ENCODE measurements at places on chromosomes 13 and 19. TPM values are rescaled to one million over a fixed set of nuclear protein-coding genes. Genes with fewer than 3 reads are reported as not detected.

GRCh38 chr13:99896369-99897075, 75.0 kb downstream of the ZIC5 start:
- peaks cover 36% of the 10 kb centered on the region for H3K27me3 ChIP-seq
- no peaks in the 10 kb centered on the region for H3K36me3 ChIP-seq
- no peak for DNase-seq

ZNF761 gene
- 5.9 TPM for polyA plus RNA-seq

DNA sequence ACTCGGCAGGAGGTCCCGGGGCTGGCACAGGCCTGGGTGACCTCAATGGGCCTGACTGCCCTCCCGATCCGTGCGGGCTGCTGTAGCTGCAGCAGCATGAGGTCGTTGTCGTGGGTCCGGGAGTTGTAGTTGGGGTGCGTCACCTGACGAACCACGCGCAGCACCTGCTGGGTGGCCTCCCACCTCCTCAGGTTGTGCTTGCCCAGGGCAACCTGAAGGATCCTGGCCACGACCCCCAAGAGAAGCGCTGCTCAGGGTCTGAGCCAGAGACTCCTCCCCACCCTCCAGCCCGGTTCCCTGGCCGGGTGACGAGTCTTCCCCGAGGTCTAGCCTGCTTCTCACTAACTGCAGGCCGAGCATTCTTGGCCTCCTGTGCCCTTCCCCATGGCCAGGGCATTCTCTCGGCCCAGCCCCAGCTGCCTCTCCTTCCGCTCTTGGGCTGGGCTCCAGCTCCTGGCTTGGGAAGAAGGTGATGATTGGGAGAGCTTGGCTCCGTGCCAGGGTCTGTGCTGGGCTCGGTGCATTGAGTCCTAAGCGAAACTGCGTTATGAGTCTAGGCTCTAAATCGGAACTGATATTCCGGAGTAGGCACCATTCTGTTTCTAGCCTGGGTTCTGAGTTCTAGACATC, 3.1 kb downstream of the KLK14 start:
- no peak overlapping the region for H3K4me3 ChIP-seq
- no peaks in the 10 kb centered on the region for H3K36me3 ChIP-seq
- DNase-seq, result no peak

DNA sequence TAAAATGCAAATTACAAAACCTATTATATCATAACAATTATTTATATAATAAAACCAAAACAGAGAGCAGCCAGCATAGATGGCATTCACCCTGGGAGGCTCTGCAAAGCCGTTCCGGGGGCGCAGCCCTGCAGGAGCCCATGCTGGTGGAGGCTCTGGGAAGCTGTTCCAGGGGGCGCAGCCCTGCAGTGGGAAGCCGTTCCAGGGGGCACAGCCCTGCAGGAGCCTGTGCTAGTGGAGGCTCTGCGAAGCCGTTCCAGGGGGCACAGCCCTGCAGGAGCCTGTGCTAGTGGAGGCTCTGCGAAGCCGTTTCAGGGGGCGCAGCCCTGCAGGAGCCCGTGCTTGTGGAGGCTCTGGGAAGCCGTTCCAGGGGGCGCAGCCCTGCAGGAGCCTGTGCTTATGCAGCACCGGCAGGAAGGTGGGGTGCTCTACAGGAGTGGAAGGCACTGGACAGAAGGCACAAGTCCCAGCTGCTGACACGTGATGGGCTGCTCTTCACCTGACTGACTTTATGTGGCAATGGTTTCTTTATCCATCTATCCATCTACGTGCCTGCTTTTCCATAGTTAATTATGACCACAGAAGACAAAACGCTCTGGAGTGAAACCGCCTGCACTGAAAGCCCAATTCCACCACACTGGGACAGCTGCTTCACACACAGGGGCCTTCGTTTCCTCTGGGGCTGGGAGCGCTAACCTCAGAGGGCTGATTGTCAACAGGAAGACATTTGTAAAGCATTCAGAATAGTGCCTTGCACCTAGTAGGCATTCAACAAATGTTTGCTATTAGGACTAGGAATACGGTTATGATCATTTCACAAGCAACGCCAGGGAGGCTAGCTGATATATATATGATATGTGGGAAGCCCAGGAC, 23.7 kb downstream of the PCID2 start:
- no peak for DNase-seq
- peaks cover 70% of the 10 kb centered on the region for H3K36me3 ChIP-seq
- no peaks in the 10 kb centered on the region for H3K27me3 ChIP-seq

DNA sequence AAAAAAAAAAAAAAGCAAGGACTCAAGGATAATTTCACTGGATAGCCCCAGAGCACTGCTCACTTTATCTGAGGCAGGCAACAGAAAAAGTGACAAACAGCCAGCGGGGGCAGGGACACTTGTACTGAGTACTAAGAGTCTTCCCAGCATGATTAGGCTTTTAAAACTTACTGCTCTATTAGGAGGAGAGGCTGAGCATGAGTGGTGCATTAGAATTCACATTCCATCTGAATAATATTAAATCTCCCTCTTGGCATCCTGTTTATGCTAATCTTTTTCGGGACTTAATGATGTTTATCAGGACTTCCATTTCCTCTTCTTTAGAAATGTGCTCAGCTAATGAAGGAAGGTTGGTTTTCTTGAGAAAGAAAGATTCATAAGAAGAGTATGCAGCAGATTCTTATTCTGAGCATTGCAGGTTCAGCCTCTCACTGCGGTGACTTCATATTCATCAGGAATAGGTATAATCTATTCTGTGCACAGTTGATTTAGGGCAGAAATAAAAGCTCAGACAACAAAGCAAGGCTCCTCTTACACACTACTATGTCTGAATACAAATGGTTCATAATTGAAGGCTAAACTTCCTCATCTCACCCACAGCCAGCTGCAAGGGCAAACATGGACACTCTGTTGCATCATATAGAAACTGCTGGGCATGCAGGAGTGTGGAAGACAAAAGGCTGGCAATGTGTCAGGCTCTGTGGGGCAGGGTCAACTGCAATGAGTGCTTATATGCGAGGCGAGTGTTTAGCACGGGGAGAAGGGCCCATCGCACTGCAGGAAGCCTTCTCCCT, 107.0 kb downstream of the KL start:
- DNase-seq, result no peak
- no peaks in the 10 kb centered on the region for H3K36me3 ChIP-seq
- no peaks in the 10 kb centered on the region for H3K27me3 ChIP-seq
- H3K4me1 ChIP-seq, result no peaks in the 10 kb centered on the region

DNA sequence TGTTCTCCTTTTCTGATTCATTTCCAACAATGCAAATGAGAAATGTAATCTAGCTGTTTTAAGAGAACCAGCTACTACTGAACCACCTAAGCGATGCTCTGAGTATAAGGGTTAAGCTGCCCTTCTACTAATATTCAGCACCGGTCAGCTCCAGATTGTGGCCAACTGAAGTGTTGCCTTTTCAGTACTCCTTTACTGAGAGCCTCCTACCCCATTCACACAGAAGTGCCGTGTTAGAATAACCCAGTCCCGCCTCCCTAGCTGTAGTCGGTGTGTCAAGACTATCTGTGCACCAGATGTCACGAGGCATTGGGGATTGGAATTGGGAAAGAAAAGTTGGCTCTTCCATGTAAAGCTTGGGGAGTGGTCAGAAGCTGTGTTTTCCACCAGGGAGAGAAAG, 45.4 kb downstream of the FAM124A start:
- no peak for DNase-seq
- no peak overlapping the region for H3K4me3 ChIP-seq
- H3K27ac ChIP-seq, result no peak overlapping the region
- peaks cover 7% of the 10 kb centered on the region for H3K4me1 ChIP-seq
- H3K27me3 ChIP-seq, result no peaks in the 10 kb centered on the region

DNA sequence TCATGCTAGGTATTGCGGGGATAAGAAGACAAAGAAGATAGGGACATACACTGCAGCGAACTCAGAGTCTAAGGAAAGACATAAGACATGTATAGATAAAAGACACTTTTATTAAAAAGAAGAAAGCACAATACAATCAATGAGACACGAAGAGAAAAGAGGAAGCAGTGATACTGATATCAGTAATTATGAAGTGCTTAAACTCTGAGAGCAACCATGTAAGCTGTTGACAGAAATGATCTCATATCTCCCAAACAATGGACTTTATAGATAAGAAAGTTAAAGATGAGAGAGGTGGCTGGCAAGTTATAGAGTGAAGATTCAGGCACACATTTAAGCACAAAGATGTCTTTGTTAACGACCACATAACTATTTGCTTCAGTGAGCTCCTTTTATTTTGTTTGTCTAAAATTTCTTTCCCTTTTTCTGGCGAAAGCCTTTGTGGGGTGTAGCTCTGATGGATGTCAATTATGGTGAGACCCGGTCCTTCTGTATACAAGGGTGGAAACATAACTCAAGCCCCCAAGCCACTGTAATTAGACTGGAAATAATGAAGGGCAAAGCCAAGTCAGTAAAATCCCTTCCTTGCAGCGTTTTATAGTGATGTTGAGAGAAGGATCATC, 818.0 kb upstream of the SLC10A2 start:
- no peaks in the 10 kb centered on the region for H3K27me3 ChIP-seq
- H3K36me3 ChIP-seq, result no peaks in the 10 kb centered on the region
- no peak for DNase-seq
- no peak overlapping the region for H3K4me3 ChIP-seq
- no peak overlapping the region for H3K27ac ChIP-seq

- DNase-seq, result peak; percentile 71
- no peak overlapping the region for H3K4me3 ChIP-seq
- H3K27ac ChIP-seq, result no peak overlapping the region
- peaks cover 24% of the 10 kb centered on the region for H3K36me3 ChIP-seq
- H3K27me3 ChIP-seq, result no peaks in the 10 kb centered on the region
- peaks cover 28% of the 10 kb centered on the region for H3K4me1 ChIP-seq
These were observed 17.0 kb downstream of the SBNO2 start for GRCh38 chr19:1156830-1157615.

GRCh38 chr13:24699541-24699940, 19.3 kb downstream of the ATP12A start:
- H3K36me3 ChIP-seq, result no peaks in the 10 kb centered on the region
- no peak overlapping the region for H3K27ac ChIP-seq
- no peaks in the 10 kb centered on the region for H3K27me3 ChIP-seq
- no peaks in the 10 kb centered on the region for H3K4me1 ChIP-seq
- peak; percentile 56 for DNase-seq

GRCh38 chr19:30755581-30755980, 383.4 kb downstream of the ZNF536 start:
- no peaks in the 10 kb centered on the region for H3K4me1 ChIP-seq
- H3K4me3 ChIP-seq, result no peak overlapping the region
- no peak for DNase-seq
- no peaks in the 10 kb centered on the region for H3K36me3 ChIP-seq

DNA sequence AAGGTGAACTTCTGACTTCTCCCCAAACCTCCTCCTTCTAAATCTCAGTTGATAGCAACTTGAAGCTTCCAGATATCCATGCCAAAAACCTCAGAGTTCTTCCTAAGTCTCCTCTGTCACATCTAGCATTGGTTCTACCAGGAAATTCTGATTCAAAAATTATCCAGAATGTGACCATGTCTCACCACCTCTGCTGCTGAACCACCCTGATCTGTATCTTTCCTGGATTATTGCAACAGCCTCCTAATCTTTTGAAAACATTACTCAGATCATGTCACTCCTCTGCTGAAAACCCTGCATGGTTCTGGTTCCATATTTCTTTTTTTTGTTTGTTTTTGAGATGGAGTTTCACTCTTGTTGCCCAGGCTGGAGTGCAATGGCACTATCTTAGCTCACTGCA, 78.7 kb upstream of the TNFSF11 start:
- no peaks in the 10 kb centered on the region for H3K27me3 ChIP-seq
- no peak overlapping the region for H3K4me3 ChIP-seq
- H3K36me3 ChIP-seq, result no peaks in the 10 kb centered on the region
- H3K4me1 ChIP-seq, result no peaks in the 10 kb centered on the region
- H3K27ac ChIP-seq, result no peak overlapping the region

PRTN3 gene
- 1.3 TPM for polyA plus RNA-seq

DNA sequence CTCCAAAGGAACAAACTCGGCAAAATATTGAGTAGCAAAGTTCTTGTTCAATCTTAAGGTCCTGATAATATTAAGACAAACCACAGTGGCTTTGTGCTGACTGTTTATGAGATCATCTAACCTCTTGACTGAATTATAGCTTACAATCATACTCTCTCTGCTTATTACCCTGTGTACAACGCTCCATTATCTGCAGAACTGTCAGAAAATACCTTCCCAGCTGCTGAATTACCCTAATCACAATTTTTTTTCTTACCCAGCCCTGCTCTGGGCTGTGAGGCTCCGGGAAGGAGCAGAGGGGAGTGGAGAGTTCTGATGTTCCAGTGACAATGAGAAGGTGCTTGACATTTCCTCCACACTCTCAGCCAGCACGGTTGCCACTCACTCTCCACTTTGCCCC, 64.8 kb downstream of the DCT start:
- H3K4me3 ChIP-seq, result no peak overlapping the region
- no peak overlapping the region for H3K27ac ChIP-seq
- no peaks in the 10 kb centered on the region for H3K4me1 ChIP-seq
- no peaks in the 10 kb centered on the region for H3K27me3 ChIP-seq
- DNase-seq, result no peak
- H3K36me3 ChIP-seq, result no peaks in the 10 kb centered on the region

DNA sequence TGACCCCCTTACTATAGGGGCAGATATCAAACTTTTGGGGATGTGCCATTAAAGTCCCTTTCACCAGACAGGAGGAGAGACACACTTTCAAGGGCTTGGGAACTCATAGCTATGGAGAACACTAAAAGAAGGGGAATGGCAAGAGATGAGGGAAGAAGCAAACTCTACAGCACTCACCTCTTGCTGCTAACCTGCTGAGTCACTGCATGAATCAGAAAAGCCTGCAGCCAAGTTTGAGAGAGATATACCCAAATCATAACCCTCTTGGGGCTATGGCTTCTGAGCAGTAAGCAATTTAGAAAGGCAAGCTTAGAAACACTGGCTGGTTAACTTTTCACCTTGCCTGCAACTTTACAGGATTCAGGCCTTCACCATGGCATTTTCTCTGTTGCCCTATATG, 1028.0 kb downstream of the UQCRFS1 start:
- no peak overlapping the region for H3K4me3 ChIP-seq
- H3K27me3 ChIP-seq, result no peaks in the 10 kb centered on the region
- H3K4me1 ChIP-seq, result no peaks in the 10 kb centered on the region

GRCh38 chr13:97278435-97279411, 56.6 kb downstream of the MBNL2 start:
- H3K27me3 ChIP-seq, result no peaks in the 10 kb centered on the region
- peaks cover 84% of the 10 kb centered on the region for H3K4me1 ChIP-seq
- peaks cover 21% of the 10 kb centered on the region for H3K36me3 ChIP-seq
- no peak overlapping the region for H3K4me3 ChIP-seq
- DNase-seq, result no peak
- H3K27ac ChIP-seq, result no peak overlapping the region

MEDAG gene
- 2.7 TPM for polyA plus RNA-seq

DNA sequence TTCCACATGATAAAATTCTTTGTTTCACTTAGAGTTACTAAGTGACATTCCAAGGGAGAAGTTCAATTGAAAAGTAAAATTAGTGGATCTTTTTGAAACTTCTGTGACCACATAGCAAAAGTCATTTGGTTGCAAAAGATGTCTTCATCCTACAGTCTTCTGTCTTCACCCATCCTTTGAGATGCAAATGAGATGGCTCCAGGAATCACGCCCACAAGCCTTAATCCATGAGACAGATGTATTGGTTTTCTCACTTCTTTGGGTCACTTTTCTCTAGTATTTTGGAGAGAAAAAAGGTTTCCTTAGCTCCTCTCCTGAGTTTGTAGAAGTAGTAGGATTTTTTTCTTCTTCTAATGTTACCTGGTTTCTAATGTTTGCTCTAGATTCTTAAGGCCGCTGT, 259.5 kb upstream of the SLC10A2 start:
- H3K27ac ChIP-seq, result no peak overlapping the region
- no peaks in the 10 kb centered on the region for H3K27me3 ChIP-seq
- no peaks in the 10 kb centered on the region for H3K4me1 ChIP-seq
- H3K36me3 ChIP-seq, result no peaks in the 10 kb centered on the region
- H3K4me3 ChIP-seq, result no peak overlapping the region

GRCh38 chr13:106377931-106378662, 157.4 kb downstream of the EFNB2 start:
- H3K4me1 ChIP-seq, result no peaks in the 10 kb centered on the region
- H3K36me3 ChIP-seq, result no peaks in the 10 kb centered on the region
- DNase-seq, result no peak
- no peak overlapping the region for H3K27ac ChIP-seq
- no peaks in the 10 kb centered on the region for H3K27me3 ChIP-seq
- no peak overlapping the region for H3K4me3 ChIP-seq

All from spleen (tissue), 13 donors.